Astrocyte of the spinal cord (primary cell): ENCODE measurements at places on chromosomes 6 and 20.

DNA sequence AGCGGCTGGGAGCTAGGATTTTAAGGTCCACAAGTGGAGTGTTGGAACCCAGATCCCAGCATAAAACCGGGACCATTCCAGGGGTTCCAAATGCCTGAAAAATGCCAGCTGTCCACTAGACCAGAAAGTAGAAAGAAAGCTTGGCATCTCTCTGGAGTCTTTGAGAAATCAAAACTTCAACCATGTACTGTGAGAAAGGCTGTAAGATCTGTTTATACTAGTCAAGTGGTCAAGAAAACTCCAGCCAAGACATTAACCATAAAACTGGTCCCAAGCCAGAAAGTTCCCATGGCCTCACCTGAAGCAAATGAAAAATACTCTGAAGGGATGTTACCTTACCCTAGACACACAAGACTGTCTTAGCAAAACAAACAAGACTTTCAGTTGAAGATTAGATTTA is 112.6 kb downstream of the DCDC2 start:
- DNase-seq, result no peak

DNA sequence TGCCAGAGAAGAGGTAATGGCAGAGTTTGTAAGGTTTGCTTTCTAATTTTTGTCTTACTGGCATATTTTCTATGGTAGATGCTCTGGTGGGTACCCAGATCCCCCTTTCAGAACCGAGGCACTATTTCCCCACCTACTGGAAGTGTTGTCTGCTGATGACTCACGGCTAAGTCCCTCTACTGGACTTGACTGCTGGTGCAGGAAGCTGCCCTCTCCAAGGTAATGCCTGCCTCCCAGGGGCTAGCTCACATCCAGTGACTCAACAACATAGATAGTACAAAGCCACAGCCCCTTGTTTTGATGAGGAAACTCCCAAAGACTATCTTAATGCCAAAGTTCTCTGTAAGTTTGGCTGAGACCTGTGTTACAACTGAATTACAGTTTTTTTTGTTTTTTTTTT is 285.4 kb upstream of the FLRT3 start:
- peak; percentile 7 for DNase-seq

GRCh38 chr20:51512645-51513044 is 29.9 kb downstream of the NFATC2 start:
- DNase-seq, result no peak

- DNase-seq, result no peak
These were observed 28.3 kb downstream of the NPEPL1 start for GRCh38 chr20:58720890-58721289.

DNA sequence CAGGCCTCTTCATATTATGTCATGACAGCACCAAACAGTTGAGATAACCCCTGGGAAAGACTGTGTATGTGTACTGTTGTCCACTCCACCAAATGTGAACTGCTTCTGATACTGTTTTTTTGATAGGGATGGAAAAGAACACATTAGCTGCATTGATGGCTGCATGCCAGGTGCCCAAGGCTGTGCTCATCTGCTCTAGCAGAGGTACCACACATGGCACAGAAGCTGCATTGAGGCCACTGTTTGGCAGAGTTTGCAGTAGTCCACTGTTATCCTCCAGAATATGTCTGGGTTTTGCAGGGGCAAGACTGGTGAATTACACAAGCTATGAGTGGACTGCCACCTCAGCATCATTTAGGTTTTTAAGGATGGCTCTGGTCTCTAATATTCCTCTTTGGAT is 28.2 kb upstream of the ELMO2 start:
- no peak for DNase-seq

- no peak for DNase-seq
These were observed 15.6 kb upstream of the RIPK1 start for GRCh38 chr6:3052481-3053230.

DNA sequence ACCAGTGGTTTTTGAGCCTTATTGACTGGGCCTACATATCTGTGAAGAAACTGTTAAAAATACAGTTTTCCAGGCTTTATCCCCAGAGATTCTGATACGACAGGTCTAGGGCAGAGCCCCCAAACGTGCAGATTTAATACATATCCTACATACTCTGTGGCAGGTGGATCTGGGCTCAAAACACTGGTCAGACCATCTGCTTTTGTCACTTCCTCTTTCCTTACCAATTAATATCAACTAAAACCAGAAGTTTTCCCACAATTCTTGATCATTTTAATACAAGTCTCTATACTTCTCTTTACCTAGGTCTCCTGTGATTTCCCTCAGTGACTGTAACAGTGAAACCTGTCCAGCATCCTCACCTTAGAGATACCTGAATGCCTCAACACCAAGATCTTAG is 108.8 kb downstream of the PREP start:
- no peak for DNase-seq

- no peak for DNase-seq
These were observed 7.6 kb upstream of the KCNK16 start for GRCh38 chr6:39330057-39330456.

DNA sequence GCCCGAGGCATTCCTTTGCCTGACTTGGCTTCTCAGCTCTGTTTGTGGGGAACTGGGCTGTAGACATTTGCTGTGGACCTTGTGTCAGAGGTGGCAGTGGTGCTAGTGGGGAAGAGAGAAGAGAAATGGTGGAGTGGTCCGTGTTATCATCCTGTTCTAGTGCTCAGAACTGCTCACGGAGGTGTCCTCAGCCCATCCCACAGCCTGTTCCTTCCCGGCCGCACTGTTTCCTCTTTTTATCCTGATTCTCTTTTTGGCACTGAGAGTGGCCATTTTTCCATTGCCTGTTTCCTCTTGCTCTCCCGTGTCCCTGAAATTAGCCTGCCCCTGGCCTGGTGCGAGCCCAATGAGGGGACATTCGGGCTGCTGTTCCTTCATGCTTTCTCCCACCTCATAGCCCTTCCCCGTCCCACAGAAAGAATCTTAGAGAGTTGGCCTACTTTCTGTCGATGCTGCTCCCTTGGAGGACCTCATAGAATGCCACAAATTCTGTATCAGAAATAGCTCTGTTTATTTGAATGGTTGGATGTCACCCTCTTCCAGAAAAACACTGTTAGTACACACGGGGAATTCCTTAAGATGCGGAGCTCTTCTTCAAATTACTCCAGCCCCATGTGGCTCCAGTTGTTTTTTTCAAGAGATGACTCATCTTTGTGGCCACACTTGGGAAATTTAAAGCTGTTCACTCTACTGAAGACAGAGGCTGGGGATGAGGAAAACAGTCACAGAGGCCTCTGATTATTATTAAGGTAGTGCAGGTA is 26.1 kb downstream of the FARS2 start:
- peak; percentile 82 for DNase-seq

DNA sequence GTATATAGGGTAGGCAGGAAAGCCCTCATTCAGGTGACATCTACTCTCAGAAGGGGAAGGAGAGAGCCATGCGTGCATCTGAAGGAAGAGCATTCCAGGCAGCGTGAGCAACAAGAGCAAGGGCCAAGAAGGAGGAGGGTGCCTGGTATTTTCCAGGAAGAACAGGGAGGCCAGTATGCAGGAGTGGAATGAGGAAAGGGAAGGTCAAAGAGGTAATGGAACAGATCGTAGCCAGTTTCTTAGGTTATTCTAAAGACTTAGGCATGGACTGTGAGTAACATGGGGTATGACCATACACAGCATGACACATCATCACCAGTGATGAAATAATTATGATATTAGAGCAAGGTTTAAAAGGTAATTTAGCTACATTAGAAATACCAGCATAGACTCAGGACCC is 24.1 kb downstream of the ALDH8A1 start:
- no peak for DNase-seq

GRCh38 chr20:59804347-59804746 is 129.1 kb downstream of the SYCP2 start:
- DNase-seq, result no peak

- no peak for DNase-seq
These were observed 109.2 kb upstream of the OGFRL1 start for GRCh38 chr6:71179249-71179885.

DNA sequence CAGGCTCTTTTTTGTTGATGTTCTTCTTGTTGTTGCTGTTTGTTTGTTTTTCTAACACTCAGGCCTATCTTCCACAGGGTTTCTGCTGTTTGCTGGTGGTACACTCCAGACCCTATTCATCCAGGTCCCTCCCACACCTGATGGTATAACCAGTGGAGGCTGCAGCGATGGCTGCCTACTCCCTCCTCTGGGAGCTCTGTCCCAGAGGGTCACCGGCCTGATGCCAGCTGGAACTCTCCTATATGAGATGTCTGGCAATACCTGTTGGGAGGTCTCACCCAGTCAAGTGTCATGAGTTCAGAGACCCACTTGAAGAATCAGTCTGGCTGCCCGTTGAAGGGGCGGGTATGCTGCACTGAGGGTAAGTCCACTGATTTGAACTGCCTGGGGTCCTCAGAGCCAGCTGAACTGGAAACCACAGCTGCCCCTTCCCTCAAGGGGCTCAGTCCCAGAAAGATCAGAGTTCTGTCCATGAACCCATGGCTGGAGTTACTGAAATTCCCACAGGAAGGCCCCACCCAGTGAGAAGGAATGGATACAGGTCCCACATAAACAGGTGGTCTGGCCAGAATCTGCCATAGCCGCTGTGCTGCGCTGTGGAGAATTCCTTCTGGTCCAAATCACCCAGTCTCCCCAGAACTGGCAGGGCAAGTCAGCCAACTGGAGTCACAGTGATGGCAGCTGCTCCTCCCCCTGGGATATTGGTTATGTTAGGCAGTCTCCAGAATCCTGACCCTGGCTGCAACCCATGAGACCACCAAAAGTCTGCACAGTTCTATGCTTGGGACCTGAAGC is 664.4 kb downstream of the FRK start:
- DNase-seq, result no peak

DNA sequence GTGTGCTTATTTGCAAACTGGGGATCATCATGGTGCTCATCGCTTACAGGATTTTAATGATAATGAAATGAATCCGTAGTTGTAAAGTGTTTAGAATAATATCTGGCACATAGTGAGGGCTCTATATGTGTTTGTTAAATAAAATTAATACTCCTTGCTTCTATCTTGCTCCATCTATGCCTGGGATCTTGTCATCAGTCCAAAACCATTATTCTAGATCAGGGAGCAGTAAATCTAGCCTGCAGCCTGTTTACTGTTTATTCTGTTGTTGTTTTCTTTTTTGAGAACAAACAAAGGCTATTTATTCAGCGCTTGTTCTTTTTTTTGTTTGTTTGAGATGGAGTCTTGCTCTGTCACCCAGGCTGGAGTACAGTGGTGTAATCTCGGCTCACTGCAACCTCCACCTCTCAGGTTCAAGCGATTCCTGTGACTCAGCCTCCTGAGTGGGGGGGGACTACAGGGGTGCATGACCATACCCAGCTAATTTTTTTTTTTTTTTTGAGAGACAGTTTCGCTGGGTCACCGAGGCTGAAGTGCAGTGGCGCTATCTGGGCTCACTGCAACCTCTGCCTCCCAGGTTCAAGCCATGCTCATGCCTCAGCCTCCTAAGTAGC is 8.1 kb downstream of the ACOT8 start:
- no peak for DNase-seq

GRCh38 chr6:154638369-154638768 is 94.8 kb upstream of the SCAF8 start:
- DNase-seq, result peak; percentile 51

- no peak for DNase-seq
These were observed 25.3 kb upstream of the RIPOR2 start for GRCh38 chr6:24960991-24961475.

- DNase-seq, result no peak
These were observed 169.1 kb upstream of the PMEPA1 start for GRCh38 chr20:57878786-57879424.

- DNase-seq, result no peak
These were observed 8.7 kb downstream of the MTHFD1L start for GRCh38 chr6:150874179-150874578.

- DNase-seq, result no peak
These were observed 150.8 kb downstream of the COL21A1 start for GRCh38 chr6:56096541-56096940.

DNA sequence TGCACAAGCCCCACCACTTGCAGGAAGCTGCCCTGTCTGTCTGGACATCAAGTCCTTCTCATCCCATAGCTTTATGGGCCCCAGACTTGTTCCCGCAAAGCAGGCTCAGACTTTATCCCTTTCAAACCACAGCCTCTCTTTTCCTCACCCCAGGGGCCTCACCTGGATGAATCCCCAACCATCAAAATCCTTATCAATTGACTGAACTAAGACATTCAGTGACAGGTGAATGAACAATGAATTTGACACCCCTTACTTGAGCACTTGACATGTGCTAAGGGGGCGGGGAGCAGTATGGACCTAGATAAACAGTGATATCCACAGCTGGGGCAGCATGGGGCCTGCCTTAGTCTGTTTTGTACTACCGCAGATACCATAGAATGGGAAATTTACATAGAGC is 5.0 kb downstream of the RAB44 start:
- no peak for DNase-seq

GRCh38 chr6:95175927-95176675 is 401.2 kb upstream of the MANEA start:
- DNase-seq, result no peak
